ENCODE measurements at places on chromosomes 12 and 14. TPM values are rescaled to one million over a fixed set of nuclear protein-coding genes. Genes with fewer than 3 reads are reported as not detected.
A peak's percentile ranks its signal among the peaks of the same experiment; 100 is the strongest.

DNA sequence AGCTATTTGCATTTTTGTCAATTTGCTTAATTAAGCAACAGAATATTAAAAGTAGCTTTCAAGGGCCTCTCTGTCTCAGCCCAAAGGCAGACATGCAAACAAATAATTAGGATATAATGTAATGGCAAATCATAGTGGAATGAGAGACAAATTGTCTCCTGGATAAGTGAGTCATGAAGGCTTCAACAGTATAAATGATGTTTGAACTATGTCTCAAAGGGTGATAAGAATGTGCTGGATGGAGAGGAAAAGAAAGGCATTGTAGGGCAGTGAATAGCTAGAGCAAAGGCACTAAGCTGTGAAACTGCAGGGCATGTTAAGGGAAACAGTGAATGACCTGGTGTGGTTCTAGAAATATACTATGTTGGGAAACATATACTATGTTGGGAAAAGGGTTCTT, 53.5 kb upstream of the PPP1R12A start:
- no peaks in the 10 kb centered on the region for H3K27me3 ChIP-seq
- H3K36me3 ChIP-seq: no peaks in the 10 kb centered on the region
- H3K27ac ChIP-seq: no peak overlapping the region
- no peaks in the 10 kb centered on the region for H3K4me1 ChIP-seq
- no peak for DNase-seq

The RHEBL1 gene
- not detected for total RNA-seq

DNA sequence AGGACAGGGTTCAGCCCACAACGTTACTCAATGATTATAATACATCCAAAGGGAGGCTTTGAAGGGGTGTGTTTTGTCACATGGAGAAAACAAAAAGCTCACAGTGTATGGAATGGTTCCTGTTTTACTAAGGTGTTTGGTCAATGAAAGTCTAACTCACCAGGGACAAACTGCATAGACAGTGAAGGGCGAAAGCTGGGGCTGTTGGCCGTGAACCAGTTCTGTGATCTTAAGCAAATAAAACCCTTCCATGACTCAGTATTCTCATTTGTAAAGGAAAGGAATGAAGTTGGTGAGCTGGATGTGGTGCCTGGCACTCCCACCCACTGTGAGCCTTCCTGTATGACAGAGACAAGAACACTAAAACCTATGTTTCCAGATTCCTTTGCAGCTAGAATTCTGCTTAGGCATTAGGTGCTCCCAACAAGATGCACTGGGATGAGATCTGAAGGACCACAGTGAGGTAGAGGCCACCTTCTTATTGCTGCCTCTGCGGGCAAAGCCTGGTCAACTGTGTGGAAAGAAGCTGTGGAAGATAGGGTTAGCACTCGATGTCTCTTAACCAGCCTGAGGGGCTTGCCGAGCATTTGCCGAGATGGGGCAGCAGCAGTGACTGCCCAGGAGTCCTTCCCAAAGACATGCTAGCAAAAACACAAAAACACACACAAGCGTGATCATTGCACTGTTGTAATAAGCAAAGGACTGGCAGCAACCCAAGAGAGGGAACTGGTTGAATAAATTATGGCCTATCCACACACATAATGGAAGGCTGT, 48.5 kb downstream of the VCPKMT start:
- peak; percentile 76 for DNase-seq
- H3K27ac ChIP-seq: peak overlapping the region; percentile 44
- no peak overlapping the region for H3K4me3 ChIP-seq
- peaks cover 2% of the 10 kb centered on the region for H3K4me1 ChIP-seq
- H3K27me3 ChIP-seq: no peaks in the 10 kb centered on the region

DNA sequence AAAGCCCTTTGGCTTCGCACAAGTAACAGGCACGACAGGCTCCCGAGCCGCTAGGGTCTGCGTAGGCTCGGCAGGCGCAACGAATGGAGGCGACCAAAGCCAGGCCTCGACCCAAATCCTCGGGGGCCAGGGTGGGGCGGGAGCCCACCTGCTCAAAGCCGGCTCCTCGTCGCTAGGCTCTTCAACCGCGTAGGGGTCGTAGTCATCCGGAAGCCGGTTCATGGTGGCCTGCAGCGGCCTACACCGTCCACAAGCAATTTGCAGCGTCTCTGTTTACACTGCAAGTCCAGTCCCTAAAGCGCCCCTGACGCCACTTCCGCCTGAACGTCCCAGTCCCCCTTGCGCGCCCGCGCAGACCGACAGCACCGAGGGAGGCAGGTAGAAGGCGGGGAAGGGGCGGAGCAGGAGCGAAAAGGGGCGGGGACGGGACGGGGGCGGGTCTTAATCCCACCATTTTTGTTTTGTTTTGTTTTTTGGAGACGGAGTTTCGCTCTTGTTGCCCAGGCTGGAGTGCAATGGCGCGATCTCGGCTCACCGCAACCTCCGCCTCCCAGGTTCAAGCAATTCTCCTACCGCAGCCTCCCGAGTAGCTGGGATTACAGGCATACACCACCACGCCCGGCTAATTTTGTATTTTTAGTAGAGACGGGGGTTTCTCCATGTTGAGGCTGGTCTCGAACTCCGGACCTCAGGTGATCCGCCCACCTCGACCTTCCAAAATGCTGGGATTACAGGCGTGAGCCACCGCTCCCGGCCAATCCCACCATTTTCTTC, at the start of gene EAPP:
Gene EAPP, minus strand, starts transcription at position 295 of the 774 bp plus-strand sequence. Its CDS starts 73 bp downstream, at position 222.
- peaks cover 38% of the 10 kb centered on the region for H3K4me1 ChIP-seq
- H3K27me3 ChIP-seq: no peaks in the 10 kb centered on the region

The PRB2 gene
- total RNA-seq: not detected

DNA sequence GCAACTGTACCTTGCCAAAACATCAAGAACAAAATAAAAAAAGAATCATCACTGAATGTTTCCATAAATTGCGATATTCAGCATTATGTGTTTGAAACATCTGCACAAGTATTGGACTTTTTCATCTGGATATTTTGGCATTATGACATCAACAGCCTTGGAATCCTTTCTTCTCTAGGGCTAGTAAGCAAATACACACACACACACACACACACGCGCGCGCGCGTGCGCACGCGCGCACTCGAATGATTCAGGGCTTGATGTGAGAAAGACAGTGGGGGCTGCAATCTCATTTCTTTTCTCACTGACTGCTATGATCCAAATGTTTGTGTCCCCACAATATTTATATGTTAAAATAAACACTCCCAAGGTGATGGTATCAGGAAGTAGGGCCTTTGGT, 90.0 kb upstream of the SLC38A4 start:
- no peak overlapping the region for H3K4me3 ChIP-seq
- H3K27ac ChIP-seq: no peak overlapping the region
- no peaks in the 10 kb centered on the region for H3K36me3 ChIP-seq
- H3K27me3 ChIP-seq: no peaks in the 10 kb centered on the region
- no peaks in the 10 kb centered on the region for H3K4me1 ChIP-seq
- DNase-seq: no peak

- DNase-seq: peak; percentile 23
- no peaks in the 10 kb centered on the region for H3K27me3 ChIP-seq
- no peak overlapping the region for H3K27ac ChIP-seq
- no peaks in the 10 kb centered on the region for H3K4me1 ChIP-seq
Observed at GRCh38 chr14:81416194-81416952, 16.2 kb upstream of the STON2 start.

The KCNA5 gene
- total RNA-seq: not detected

- H3K27ac ChIP-seq: no peak overlapping the region
- H3K27me3 ChIP-seq: no peaks in the 10 kb centered on the region
- H3K36me3 ChIP-seq: no peaks in the 10 kb centered on the region
- no peak for DNase-seq
- no peaks in the 10 kb centered on the region for H3K4me1 ChIP-seq
- H3K4me3 ChIP-seq: no peak overlapping the region
Observed at GRCh38 chr14:98966016-98966415, 306.0 kb downstream of the BCL11B start.

DNA sequence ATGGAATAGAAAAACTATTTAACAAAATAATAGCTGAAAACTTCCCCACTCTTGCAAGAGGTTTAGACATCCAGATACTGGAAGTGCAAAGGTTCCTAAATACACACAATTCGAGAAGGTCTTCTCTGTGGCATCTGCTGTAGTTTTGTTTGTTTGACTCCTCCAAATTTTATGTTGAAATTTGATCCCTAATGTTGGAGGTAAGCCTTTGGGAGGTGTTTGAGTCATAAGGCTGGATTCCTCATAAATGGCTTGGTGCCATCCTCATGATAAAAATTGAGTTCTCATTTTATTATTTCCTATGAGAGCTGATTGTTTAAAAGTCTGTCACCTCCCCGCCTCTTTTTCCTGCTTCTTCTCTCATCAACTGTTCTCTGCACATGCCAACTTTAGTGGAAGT, 182.7 kb downstream of the MYRFL start:
- H3K36me3 ChIP-seq: no peaks in the 10 kb centered on the region
- no peaks in the 10 kb centered on the region for H3K27me3 ChIP-seq
- H3K4me3 ChIP-seq: no peak overlapping the region
- no peaks in the 10 kb centered on the region for H3K4me1 ChIP-seq
